ENCODE measurements at places on chromosomes 5 and 9.

GRCh38 chr9:2872931-2873323 is 29.0 kb upstream of the PUM3 start:
- no peak for DNase-seq

DNA sequence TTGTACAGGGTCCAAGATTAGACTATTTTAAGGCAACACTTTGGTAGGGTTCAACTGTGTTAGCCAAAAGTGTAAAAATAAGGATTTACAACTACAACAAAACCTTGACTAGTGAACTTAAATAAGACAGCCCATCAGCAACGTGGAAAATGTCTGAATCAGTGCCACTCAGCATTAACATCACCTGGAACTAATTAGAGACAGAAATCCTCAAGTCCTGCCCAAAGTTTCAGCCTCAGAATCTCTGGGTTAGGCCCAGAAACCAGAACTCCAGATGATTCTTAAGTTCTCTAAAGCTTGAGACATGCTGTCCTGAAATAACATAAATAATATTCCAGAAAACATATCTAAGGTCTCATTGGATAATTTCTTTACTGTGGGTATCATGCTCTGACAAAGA is 118.6 kb downstream of the SEMA6A start:
- DNase-seq, result no peak

- DNase-seq, result no peak
Measured at GRCh38 chr9:135305546-135306180, 173.9 kb upstream of the PPP1R26 start.

DNA sequence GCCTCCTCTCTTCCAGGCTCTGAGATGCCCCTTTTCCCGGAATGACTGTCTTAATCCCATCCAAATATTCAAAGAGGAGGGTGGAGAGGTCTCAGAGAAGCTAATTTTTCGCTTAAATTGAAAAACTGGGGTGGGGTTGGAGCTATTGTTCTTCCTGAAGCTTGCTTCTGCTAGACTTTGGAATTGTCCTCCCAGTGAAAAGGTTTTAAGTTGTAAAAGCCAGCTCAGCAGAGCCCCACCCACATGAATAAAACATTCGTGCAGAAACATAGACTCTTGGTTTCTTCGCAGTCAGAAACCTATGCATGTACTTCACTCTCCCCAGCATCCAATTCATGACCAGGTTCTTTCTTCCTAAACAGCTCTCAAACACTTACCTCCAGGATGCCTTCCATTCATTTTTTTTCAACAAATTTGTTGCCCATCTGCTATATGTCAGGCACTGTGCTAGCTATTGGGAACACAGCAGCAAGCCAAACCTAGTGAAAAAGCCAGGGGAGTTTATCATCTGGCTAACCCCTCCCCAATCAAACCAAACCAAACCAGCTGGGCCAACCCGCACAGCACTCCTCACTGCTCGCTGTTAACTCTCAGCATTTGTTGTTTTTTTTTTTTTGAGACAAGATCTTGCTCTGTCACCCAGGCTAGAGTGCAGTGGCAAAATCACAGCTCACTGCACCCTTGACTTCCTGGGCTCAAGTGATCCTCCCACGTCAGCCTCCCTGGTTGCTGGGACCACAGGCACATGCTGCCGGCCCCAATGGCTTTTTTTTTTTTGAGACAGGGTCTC is 37.9 kb upstream of the OCLN start:
- peak; percentile 38 for DNase-seq

DNA sequence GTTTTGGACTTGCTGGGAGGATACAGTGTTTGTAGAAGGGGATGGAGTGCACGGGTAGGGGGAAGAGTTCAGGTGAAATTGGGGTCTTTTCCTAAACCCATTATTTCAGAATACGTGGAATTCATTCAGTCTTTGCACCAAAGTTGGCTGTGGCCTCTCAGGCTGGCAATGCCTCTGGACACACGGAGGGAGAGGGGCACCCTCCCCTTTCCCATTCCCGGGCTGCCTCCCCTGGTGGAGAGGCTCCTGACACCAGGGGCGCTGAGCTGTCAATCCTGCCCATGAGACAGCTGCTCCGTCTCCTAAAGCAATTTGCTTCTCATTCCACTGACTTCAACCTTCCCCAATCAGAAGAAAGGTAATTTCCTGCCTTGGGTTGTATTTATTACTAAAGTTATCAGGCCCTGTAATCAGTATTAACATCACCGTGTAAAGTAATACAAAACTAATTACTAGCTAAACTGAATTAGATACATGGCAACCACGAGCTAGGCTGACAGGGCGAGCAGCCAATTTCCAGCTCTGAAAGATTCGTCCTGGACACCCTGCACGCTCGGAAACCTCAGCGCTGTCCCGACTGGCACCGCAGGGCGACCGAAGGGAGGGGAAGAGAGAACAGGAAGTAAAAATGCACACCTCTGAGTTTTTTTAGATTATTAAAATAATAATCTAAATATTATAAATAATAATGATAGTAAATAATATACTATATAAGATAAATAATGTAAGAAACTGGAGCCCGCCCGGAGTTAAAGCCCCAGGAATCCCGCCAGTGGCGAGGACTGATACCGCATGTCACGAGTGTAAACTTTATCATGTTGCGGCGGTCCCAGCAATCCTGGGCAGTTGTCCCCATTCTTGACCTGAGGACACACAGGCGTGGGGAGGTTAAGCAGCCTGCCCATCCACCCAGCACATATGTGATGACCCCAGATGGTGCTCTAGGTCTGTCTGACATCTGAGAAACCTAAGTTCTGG is 6.9 kb upstream of the OLFM1 start:
- peak; percentile 2 for DNase-seq

DNA sequence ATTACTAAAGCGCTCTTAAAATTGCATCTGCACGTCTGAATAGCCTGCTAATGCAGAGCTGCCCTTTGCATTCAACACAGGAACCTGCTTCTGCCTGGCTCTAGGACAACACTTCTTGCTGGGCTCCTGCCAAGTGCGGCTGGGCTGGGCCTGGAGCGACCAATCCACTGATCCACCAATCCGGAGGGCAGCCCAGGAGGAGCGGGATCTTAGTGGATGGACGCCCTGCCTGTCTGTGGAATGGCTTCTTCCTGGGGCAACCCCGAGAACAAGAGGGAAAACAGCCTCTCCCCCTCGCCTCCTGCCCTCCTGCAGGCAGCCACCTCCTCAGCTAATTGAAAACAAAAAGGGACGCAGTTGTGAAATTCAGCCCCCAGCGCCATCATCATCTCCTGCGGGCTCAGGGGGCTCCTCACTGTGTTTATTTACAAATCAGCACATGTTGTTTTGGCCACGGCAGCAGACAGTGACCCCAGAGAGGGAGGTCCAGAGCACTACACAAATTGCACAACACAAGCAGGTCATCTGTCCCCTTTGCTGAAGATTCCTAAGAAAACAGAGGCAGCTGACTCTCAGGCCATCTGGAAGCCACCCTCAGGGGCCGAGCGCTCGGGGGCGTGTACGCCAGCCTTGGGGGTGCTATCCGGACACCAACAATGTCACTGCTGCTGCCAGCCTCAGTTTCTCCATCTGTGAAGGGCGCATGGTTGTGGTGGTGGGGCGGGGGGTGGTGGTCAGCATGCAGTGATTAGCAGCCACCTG is 57.3 kb downstream of the GADD45G start:
- peak; percentile 98 for DNase-seq

DNA sequence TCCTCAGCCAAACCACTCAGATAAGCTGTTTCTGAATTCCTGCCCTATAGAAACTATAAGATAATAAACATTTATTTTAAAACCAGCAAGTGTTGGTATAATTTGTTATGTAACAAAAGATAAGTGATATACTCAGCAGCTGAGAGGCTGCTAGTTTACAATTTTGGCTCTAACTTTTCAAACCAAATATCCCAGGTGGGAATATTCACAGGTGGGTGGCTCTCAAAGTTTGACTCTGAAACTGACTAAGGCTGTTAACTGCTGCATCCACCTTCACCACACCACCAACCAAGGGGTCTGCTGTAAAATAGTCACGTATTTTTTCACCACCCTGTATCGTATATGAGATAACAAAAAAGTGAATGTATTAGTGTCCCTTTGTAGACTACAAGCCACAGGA is 9.7 kb upstream of the ZNF366 start:
- no peak for DNase-seq

- DNase-seq, result no peak
Measured at GRCh38 chr5:72597456-72597948, 90.3 kb upstream of the ZNF366 start.

DNA sequence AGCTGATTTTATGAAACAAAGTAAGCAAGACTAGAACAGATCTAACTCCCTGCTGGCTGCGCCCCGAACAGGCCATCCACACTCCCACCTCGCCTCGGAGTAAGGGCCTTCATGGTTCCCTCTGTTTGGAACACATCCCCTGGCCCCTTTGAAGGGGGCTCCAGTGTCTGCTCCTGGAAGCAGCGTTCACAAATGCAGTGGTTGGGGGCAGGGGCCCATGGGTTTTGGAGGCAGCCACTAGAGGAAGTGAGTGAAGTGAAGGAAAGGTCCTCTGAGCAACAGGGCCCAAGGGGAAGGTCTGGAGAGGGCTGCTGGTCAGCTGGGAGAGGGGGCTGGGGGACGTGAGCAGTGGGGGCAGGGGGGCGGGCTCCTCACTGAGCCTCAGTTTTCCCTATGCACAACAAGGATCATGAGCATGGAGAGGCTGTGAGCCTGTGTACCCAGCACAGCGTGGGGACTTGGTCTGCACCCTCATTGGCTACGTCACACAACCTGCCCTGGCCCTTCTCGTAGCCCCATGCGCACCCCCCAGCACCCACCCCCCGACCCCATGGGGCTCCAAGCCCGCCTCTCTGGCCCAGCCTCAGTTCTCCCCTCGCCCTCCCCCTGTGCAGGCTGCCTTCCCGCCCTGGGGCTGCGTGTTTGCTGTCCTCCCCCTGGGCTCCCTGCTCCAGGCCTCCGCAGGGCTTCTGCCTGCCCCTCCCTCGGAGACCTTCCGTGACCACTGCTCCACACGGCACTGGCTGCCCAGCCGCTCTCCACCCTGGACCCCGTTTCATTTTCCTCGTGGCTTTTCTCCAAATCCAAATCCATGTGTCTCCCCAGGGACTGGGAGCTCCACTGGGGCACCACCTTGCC is 39.5 kb downstream of the RASGEF1C start:
- no peak for DNase-seq

DNA sequence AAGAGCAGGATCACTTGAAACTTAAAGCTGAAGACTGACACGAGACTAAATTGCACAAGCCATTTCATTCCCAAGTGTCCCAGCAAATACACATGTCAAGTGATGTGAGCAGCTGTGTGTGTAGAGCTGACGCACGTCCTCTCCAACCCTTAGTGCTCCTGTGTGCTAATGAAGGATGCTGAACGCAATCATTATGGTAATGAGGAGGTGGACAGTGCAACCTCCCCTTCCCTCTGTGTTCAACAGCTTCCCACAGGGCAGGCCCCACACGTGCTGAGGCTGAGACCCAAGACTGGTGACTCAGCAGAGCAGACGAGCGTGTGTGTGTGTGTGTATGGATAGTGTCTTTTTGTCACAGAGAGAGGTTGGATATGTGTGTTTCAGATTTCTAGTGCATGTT is 702.1 kb downstream of the SEMA5A start:
- DNase-seq, result no peak

DNA sequence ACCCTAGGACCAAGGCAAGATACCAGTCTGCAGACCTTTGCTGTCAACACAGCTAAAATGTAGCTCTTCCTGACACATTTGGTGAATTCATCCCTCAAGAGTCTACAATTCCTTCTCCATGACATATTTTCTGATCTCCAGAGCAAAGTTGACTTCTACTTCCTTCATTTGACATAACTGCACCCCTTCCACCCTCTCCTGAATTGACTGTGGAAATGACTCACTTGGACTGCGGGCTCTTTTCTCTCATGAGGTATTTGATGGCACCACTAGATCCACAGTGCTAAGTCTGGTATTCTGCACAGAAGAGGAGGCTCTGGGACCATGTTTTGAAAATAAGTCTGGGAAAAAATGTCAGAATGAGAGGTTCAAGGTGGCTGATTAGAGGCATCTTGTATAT is 338.4 kb upstream of the TRPC7 start:
- no peak for DNase-seq

GRCh38 chr9:27990524-27990923 is 417.2 kb upstream of the C9orf72 start:
- no peak for DNase-seq

- DNase-seq, result no peak
Measured at GRCh38 chr9:6978591-6978990, 220.8 kb downstream of the KDM4C start.

- DNase-seq, result no peak
Measured at GRCh38 chr5:43303242-43303641, 10.0 kb downstream of the HMGCS1 start.

DNA sequence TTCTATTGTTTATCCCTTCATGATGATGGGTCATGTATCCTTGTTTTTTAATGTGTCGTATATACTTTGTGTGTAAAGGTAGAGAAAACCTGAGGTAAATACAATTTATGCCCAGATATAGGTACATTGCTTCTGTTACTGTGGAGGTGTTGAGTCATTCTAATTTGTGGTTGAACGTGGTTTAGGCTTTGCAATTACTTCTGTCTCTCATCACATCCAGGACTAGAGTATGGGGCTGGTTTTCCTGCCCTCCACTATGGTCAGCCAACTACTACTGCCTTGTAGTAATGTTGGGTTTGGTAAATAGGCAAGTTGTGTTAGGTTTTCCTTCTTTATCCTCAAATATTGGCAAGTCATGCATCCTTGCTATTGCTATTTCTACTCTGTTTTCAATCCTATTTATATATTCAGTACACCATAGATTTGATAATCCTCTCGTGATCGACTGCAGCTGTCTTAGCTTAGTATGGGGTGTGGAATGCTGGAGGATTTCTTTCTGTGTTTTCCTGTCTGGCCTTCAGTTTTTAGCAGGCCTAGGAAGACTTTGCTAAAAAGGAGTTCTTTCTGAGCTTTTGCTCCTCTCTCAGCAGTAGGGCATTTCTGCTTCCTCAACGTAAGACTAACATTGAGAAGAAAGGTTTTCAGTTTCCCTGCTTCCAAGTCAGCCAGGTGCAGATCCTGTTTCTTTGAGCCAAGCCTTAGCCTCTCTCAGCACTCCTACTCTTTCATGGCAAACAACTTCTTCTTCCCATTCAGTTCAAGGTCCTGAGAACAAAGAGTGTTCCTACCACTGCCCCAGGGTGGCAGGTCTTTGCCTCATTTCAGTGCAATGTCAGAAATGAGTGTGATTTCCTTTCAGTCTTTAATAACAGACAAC is 844.4 kb upstream of the CDH18 start:
- no peak for DNase-seq

GRCh38 chr9:4983601-4984165 is 1.4 kb upstream of the JAK2 start:
- no peak for DNase-seq

All from transverse colon (tissue), 4 donors.